ENCODE measurements at places on chromosomes 2 and 18. TPM values are rescaled to one million over a fixed set of nuclear protein-coding genes. Genes with fewer than 3 reads are reported as not detected.

The SDC1 gene
- total RNA-seq = 22.3 TPM

- DNase-seq = no peak
Measured at GRCh38 chr2:32200814-32201213, 35.1 kb downstream of the SLC30A6 start.

- no peak for DNase-seq
Measured at GRCh38 chr18:61639886-61640285, 252.9 kb downstream of the RNF152 start.

DNA sequence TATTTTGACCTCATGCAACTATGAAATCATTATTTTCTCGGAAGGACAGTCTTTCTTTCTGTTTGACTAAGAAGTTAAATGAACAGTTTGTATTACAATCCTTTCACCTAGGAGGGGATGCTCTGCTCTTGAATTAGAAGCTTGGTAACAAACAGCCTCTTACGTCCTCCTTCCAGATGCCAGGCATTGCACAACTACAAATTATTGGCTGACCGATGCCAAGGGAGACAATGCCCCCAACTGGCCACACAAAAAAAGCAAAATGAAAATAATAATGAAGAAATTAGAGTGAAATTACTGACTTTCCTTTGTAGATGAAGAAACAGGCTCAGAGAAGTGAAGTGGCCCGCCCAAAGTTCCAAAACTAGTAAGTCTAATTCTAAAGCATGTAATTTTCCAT, 177.9 kb downstream of the CYRIA start:
- no peak for DNase-seq

The ERICH2 gene
- 0.66 TPM for total RNA-seq

The ANTXR1 gene
- 37.3 TPM for total RNA-seq

The GPR155 gene
- total RNA-seq = 0.35 TPM
